Substantia nigra (tissue), 51 donors: ENCODE measurements at places on chromosomes 3 and 15.

DNA sequence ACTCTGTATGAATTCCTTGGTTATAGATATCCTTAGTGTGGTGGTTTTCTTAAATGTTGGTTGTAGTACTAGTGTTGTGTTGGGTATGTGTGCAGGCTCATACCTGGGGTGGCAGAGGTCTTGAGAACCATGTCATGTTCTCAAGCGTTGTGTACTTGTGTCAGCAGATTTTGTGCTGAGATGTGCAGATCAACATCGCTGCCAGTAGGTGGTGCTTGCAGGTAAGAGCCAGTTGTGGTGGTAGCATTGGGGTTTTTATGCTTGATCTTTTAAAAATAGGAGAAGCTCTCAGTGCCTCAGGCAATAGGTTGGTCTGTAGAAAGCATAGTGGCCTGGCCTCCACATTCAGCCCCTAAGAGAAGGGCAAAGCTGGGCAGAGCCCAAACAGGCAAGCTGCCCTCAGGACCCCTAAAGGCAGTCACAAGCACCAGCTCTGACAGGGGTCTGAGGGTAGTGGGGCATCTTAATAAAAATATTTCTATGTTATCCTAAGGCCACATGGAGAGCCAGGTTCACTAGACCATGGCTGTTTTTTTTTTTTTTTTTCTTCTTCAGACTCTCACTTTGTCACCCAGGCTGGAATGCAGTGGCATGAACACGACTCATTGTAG, 164.0 kb downstream of the IL20RB start:
- DNase-seq: no peak

DNA sequence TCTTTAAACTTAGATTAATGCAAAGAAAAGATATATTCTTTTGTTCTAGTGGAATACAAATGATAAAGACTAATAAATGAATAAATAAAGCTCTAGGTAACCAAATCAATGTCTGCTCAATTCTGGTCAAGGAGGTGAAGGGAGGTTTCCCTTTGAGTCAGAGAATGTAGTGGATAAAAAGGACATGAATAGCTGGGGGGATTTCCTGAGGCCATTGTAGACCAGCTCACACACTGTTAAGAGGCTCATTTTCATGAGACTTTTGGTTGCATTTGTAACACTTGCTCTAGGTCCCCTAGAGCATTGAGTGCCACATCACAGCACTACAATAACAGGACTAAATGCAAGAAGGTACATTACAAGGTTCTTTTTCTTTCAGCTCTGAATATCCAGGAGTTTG, 170.7 kb downstream of the TIGIT start:
- no peak for DNase-seq

DNA sequence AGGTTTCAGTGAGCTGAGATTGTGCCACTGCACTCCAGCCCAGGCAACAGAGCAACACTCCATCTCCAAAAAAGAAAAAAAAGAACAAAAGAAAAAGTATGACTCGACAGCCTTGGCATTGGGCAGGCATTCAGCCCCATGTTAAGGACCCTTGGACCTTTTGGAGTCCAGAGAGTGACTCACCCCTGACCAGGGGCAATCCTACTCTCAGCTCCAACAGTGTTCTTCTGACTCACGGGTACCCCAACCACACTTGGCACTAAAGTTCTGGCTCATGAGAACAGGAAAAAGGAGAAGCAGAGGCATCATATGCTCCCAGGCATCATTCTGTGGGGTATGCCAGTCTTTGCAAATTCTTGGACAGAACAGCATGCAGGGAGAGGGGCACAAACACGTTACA, 252.4 kb upstream of the HES1 start:
- no peak for DNase-seq

GRCh38 chr15:70092464-70093027, 5.2 kb downstream of the TLE3 start:
- DNase-seq: no peak

GRCh38 chr3:45992133-45992729, 3.4 kb downstream of the FYCO1 start:
- DNase-seq: no peak

DNA sequence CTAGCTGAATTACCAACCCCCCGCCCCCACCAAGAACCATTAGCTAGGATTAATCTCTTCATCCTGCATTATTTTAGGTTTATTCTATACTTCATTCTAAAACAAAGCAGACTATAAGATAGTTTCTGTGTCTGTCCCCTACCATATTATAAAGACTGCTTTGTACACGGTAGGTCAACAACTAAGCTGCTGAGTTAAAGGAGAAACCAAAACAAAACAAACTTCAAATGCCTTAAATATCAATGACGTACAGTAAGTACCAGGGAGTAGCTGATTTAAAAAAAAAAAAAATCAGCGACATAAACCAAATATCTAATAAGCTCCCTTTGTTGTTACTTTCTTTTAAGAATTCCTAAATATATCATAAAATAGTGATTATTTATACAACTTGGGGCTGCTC, 7.8 kb upstream of the VGLL4 start:
- DNase-seq: no peak

DNA sequence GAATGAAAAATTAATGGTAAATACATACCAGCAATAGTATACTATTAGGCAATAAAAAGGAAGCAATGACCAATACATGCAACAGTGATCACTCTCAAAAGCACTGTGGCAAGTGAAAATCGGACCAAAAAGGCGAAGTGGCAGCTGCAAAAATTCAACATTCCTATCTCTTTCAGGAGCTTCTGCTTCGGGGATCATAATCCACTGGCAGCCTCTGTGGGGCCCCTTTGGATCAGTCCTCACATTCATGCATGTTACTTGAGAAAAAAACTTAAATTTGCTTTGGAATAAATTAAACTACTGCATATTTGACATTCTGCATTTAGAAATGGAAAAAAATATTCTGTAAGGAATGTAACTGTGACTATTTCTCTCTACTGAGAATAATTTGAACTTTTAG, 425.6 kb downstream of the NR2F2 start:
- DNase-seq: no peak

GRCh38 chr3:170471149-170471548, 52.5 kb downstream of the CLDN11 start:
- DNase-seq: no peak
